ENCODE measurements at places on chromosomes 13 and 19. TPM values are rescaled to one million over a fixed set of nuclear protein-coding genes. Genes with fewer than 3 reads are reported as not detected.

FFAR2 gene
- total RNA-seq, result not detected

ZNF493 gene
- 2.5 TPM for total RNA-seq

NLRP12 gene
- total RNA-seq, result not detected

CD70 gene
- not detected for total RNA-seq

BEST2 gene
- not detected for total RNA-seq

THSD1 gene
- 2.9 TPM for total RNA-seq

ZNF320 gene
- 8.9 TPM for total RNA-seq

TMEM255B gene
- total RNA-seq, result 1.1 TPM

KASH5 gene
- not detected for total RNA-seq

IL11 gene
- total RNA-seq, result 2.9 TPM

SYCN gene
- not detected for total RNA-seq

ANGPTL8 gene
- total RNA-seq, result not detected

OR10H1 gene
- not detected for total RNA-seq

ZNF780B gene
- 6.0 TPM for total RNA-seq

ZNF223 gene
- total RNA-seq, result 3.1 TPM

MRPS31 gene
- total RNA-seq, result 14.8 TPM

TJP3 gene
- not detected for total RNA-seq

SLC8A2 gene
- total RNA-seq, result 0.32 TPM

TPTE2 gene
- not detected for total RNA-seq

AP1M2 gene
- not detected for total RNA-seq

ZFR2 gene
- not detected for total RNA-seq

B3GNT3 gene
- not detected for total RNA-seq

RGL3 gene
- total RNA-seq, result 6.0 TPM

ZNF69 gene
- 2.3 TPM for total RNA-seq

ZIC2 gene
- total RNA-seq, result not detected

GATAD2A gene
- 51.7 TPM for total RNA-seq

LAIR1 gene
- total RNA-seq, result not detected

GSX1 gene
- not detected for total RNA-seq

All from cardiac atrium fibroblast (primary cell).